SJSA1 (cell line): ENCODE measurements at places on chromosomes 5 and 9. TPM values are rescaled to one million over a fixed set of nuclear protein-coding genes. Genes with fewer than 3 reads are reported as not detected.
A peak's percentile ranks its signal among the peaks of the same experiment; 100 is the strongest.

Gene PCSK1
- not detected in 2 replicates for total RNA-seq

DNA sequence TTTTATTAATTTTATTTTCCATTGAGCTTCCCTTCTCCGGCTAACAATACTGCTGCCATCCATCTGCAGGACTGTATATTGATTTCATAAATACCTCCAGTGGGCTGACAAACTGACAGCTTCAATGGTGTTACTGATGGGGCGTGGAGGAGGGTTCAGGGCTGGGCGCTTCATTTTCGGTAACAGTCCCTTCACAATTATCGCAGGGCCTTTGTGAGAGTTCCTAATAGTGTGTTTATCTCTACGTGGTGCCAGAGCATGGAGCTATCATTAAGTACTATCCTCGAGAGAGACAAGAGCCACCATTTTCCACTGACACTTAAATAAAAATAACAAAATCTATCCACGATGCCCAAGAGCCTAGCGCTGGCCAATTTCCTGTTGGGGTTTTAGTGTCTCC is 307.0 kb upstream of the PANK3 start:
- H3K27ac ChIP-seq = peak overlapping the region; percentile 73
- no peak overlapping the region for H3K4me3 ChIP-seq
- no peaks in the 10 kb centered on the region for H3K36me3 ChIP-seq
- no peak for DNase-seq
- H3K4me1 ChIP-seq = peaks cover 61% of the 10 kb centered on the region

Gene C9orf152
- total RNA-seq = not detected in 2 replicates

- H3K27me3 ChIP-seq = no peaks in the 10 kb centered on the region
- no peaks in the 10 kb centered on the region for H3K36me3 ChIP-seq
- no peak overlapping the region for H3K4me3 ChIP-seq
These were observed 54.3 kb upstream of the ANKRD33B start for GRCh38 chr5:10509575-10509974.

- no peaks in the 10 kb centered on the region for H3K27me3 ChIP-seq
- no peak for DNase-seq
- peaks cover under 1% of the 10 kb centered on the region for H3K4me1 ChIP-seq
- no peaks in the 10 kb centered on the region for H3K36me3 ChIP-seq
- no peak overlapping the region for H3K4me3 ChIP-seq
These were observed 198.4 kb upstream of the NR3C1 start for GRCh38 chr5:143601917-143602333.

Gene PTPRD
- not detected in 2 replicates for total RNA-seq

Gene FAM78A
- 0.03 TPM in 1 of 2 replicates, not detected in the other for total RNA-seq

DNA sequence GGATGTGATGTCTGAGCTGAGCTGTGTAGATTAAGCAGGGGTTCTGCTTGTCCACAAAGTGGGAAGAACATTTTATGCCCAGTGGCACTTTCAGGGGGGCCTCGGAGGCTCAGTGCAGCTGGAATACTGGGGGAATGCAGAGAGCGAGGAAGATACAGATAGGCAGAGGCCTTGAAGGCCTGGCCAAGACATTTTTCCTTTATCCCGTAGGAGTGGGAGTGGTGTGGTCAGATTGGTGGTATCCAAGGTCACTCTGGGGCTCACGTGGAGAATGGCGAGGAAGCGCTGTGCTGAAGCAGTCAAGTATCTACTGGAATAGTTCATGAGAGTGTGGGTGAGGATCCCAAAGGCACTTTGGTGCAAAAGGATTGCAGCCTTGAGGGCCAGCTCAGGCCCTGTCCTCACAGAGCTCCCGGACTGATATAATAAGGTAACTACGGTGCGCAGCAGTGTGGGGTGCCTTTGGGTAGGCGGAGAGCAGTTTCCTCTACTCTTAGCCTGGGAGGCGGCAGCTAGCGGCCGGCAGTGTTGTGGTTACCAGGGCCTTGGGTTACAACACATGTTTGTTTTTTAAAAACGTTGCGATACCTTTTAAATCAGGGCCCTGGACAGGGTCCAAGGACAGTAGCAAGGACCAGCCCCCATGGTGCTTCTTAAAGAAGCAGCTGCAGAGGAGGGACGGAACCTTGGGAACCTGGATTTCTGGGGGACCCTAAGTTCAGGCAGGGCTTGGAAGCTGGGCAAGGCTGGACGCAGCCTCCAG is 10.8 kb upstream of the CCDC69 start:
- DNase-seq = no peak
- no peak overlapping the region for H3K4me3 ChIP-seq
- no peaks in the 10 kb centered on the region; the same call in 1 of the 2 replicates for H3K4me1 ChIP-seq
- no peaks in the 10 kb centered on the region for H3K36me3 ChIP-seq
- H3K27me3 ChIP-seq = peaks cover 17% of the 10 kb centered on the region; the same call in 1 of the 2 replicates
- H3K27ac ChIP-seq = no peak overlapping the region

Gene SPAAR
- not detected in 2 replicates for total RNA-seq

Gene TMEFF1
- total RNA-seq = 1.3 and 9.3 TPM in 2 replicates

GRCh38 chr5:39650008-39650762 is 225.4 kb upstream of the DAB2 start:
- no peaks in the 10 kb centered on the region for H3K27me3 ChIP-seq
- no peaks in the 10 kb centered on the region for H3K36me3 ChIP-seq
- no peak overlapping the region for H3K4me3 ChIP-seq
- H3K27ac ChIP-seq = no peak overlapping the region
- DNase-seq = peak; percentile 44

Gene PCDHB2
- 5.4 and 7.6 TPM in 2 replicates for total RNA-seq

DNA sequence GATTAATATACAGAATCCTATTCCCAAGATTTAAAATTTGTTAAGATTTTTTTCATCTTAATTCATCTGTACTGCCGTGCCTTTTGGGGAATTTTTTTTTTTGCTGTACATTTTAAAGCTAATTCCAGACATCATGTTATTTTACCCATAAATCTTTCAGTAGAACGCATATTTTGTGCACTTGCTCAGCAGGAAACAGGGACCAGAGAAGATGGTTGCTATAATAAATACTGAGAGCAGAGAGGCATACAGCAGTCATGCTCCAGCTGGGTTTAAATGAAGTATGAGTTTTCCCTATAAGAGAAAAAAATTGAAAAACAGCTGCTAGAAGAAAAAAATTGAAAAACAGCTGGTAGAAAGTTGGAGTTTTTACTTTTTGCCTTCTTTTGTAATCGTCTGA is 196.9 kb upstream of the PUM3 start:
- H3K4me3 ChIP-seq = no peak overlapping the region
- H3K27me3 ChIP-seq = no peaks in the 10 kb centered on the region
- H3K27ac ChIP-seq = no peak overlapping the region
- H3K4me1 ChIP-seq = peaks cover 18% of the 10 kb centered on the region

Gene IRGM
- total RNA-seq = not detected in 2 replicates

DNA sequence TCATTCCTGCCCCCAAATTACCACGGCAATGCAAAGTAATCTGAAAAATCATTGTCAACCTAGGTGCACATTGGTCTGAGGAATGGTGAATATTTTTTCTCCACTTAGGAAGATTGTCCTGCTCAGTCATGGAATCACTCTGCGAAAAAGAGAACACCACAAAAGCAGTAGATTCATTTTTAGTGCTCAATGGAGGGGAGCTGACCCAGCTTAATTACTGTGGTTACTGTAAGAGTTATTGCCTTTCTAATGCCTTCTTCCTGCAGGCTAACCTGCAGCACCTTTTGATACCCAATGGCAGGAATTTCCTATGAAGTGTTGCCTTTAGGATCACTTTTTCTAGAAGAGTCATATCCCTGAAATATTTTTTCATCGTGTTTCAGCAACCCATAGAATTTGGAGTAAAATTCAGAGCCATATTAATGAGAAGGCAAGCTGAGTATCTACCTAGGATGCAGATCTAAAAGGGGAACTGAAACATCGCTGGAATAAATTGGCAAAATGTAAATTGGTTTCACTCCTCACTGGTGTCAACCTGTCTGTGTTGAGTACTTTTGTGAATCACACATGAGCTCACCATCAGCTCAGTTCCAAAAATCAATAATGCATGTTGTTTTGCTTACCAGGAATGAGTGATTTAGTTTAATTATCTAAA is 464.5 kb downstream of the CSNK1G3 start:
- H3K27ac ChIP-seq = no peak overlapping the region
- H3K27me3 ChIP-seq = no peaks in the 10 kb centered on the region
- no peaks in the 10 kb centered on the region for H3K4me1 ChIP-seq

DNA sequence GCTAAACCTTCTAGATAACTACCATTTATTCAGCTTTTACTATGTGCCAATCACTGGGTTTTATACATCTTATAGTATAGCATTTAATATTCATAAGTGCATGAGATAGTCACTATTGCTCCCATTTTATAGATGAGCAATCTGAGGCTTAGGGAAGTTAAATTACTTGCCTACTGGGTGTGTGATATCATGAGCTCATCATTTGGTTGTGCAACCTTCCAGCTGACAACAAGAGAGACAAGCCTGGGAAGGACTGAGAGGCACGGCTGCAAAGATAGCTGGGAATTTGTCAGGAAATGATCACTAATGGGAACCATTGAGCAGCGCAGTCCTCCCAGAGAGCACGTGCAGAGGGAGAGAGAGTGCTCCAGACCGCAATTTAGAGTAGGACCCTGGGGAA is 481.6 kb upstream of the KIF2A start:
- no peak overlapping the region for H3K27ac ChIP-seq
- H3K4me1 ChIP-seq = no peaks in the 10 kb centered on the region
- H3K27me3 ChIP-seq = peaks cover 4% of the 10 kb centered on the region; the same call in 1 of the 2 replicates
- no peak overlapping the region for H3K4me3 ChIP-seq
- no peaks in the 10 kb centered on the region for H3K36me3 ChIP-seq
- no peak for DNase-seq

Gene CNOT8
- total RNA-seq = 87.9 and 102 TPM in 2 replicates

- H3K27me3 ChIP-seq = peaks cover 27% of the 10 kb centered on the region
- H3K27ac ChIP-seq = no peak overlapping the region
- H3K36me3 ChIP-seq = no peaks in the 10 kb centered on the region
- no peak overlapping the region for H3K4me3 ChIP-seq
- no peaks in the 10 kb centered on the region for H3K4me1 ChIP-seq
These were observed 95.8 kb upstream of the ADAMTS16 start for GRCh38 chr5:5044247-5044840.

DNA sequence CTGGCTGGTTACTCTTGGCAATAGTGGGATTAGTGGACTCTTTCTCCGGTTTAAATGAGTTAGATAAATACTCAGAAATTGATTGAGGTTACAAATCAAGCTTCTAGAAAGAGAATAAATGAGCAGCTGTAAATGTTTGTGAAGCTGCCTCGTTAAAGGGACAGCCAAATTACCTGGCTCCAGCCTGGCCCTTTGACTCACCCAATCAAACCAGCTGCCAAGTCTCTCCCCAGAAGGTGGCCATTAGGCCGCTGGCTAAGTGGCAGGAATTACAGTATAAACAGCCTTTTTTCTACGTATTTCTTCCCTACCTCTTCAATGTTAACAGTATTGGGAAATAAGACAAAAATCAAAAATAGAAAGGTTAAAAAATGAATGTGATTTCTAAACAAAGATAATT is 46.0 kb upstream of the SRFBP1 start:
- H3K27me3 ChIP-seq = no peaks in the 10 kb centered on the region; the same call in 1 of the 2 replicates
- no peak overlapping the region for H3K27ac ChIP-seq
- no peak overlapping the region for H3K4me3 ChIP-seq
- H3K36me3 ChIP-seq = no peaks in the 10 kb centered on the region
- H3K4me1 ChIP-seq = no peaks in the 10 kb centered on the region

- DNase-seq = peak; percentile 77
- H3K27me3 ChIP-seq = no peaks in the 10 kb centered on the region
These were observed 389.6 kb downstream of the SEMA5A start for GRCh38 chr5:9156282-9156681.

DNA sequence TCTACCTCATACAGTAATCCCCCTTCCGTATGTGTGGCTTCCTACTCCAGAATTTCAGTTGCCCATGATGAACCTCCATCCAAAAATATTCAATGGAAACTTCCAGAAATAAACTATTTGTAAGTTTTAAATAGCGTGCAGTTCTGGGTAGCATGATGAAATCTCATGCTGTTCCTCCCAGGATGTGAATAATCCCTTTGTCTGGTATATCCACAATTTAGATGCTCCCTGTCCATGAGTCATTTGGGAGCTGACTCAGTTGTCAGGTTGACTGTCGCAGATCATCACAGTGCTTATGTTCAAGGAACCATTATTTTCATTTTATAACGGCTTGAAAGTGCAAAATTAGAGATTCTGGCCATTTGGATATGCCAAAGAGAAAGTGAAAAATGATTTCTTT is 290.1 kb upstream of the CDH9 start:
- H3K27ac ChIP-seq = no peak overlapping the region
- no peaks in the 10 kb centered on the region for H3K4me1 ChIP-seq
- DNase-seq = peak; percentile 0

DNA sequence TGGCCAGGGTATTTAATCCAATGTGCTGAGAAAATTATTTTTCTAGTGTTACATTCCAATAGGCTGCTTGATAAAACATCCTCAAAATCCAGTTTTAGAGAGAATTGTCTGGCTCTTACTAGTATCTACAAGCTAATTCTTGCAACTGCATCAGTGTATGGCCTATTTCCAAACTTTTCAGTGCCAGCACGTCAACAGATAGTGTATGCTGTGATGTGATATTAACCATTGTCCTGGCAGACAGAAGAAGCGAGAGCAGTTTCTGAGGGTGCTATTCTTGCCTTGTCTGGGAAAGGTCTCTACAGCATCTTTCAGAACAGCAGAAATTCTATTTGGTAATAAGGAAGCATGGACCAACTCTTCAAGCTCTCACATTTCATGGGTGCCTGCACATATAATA is 174.2 kb upstream of the CDH12 start:
- H3K36me3 ChIP-seq = no peaks in the 10 kb centered on the region
- H3K27ac ChIP-seq = no peak overlapping the region
- no peak for DNase-seq
- H3K27me3 ChIP-seq = no peaks in the 10 kb centered on the region
